Forelimb muscle (tissue), 1 donor: ENCODE measurements at places on chromosomes 1 and 21. TPM values are rescaled to one million over a fixed set of nuclear protein-coding genes. Genes with fewer than 3 reads are reported as not detected.

BMP8A gene
- polyA plus RNA-seq: 0.94 TPM

AMY1B gene
- polyA plus RNA-seq: not detected

GRCh38 chr21:42254651-42255601 lies 36.0 kb downstream of the ABCG1 start:
- no peak for DNase-seq

MYCL gene
- polyA plus RNA-seq: 2.5 TPM

GRCh38 chr1:62128745-62129144 lies 65.9 kb upstream of the L1TD1 start:
- no peak for DNase-seq

DMBX1 gene
- polyA plus RNA-seq: not detected

DNA sequence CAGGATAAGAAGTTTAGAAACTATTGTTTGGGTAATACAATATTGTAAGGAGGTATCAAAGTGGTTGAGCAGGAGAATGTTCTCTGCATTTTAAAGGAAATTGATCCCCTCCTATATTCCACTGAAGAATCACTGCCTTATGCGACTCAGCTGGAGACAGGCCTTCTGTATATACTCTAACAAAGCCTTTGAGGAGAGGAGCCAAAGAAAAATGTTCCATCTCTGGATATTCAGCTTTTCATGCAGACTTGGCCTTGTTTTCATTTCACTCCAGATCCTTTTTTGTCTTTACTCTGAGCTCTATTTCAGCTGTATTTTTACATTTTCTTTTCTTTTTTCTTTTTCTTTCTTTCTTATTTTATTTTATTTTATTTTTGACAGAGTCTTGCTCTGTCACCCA lies 42.1 kb upstream of the S1PR1 start:
- DNase-seq: no peak
